ENCODE measurements at places on chromosomes 3 and 15. TPM values are rescaled to one million over a fixed set of nuclear protein-coding genes. Genes with fewer than 3 reads are reported as not detected.

DNA sequence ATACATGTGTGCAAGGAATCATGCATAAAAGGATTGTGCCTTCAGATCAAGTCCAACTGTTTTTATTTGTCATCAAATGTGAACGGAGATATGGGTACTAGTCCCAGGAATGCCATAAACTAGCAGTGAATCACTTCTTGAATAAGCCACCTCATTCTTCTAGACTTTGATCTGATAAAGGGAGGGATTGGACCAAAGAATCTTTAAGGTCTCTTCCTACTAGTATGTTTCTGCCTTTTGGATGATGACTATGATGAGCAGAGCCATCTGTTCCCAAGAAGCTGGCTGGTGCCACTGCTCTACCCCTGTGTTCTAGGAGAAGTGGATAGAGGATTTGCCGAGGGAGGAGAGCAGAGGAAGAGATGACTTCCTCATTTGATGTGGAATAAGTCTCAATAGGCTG, 28.8 kb upstream of the UACA start:
- H3K27me3 ChIP-seq: no peaks in the 10 kb centered on the region
- H3K4me3 ChIP-seq: no peak overlapping the region
- no peak for DNase-seq
- H3K4me1 ChIP-seq: peaks cover 67% of the 10 kb centered on the region

Gene AADAC
- total RNA-seq: not detected

GRCh38 chr3:52982839-52983238, 63.0 kb downstream of the SFMBT1 start:
- no peak overlapping the region for H3K27ac ChIP-seq
- DNase-seq: no peak
- no peaks in the 10 kb centered on the region for H3K36me3 ChIP-seq
- peaks cover 3% of the 10 kb centered on the region for H3K4me1 ChIP-seq

Gene MYO5C
- total RNA-seq: 2.7 TPM

Gene CAPN3
- 5.1 TPM for total RNA-seq

- no peak overlapping the region for H3K4me3 ChIP-seq
- H3K36me3 ChIP-seq: no peaks in the 10 kb centered on the region
- H3K27ac ChIP-seq: no peak overlapping the region
- no peaks in the 10 kb centered on the region for H3K27me3 ChIP-seq
- no peak for DNase-seq
- no peaks in the 10 kb centered on the region for H3K4me1 ChIP-seq
These were observed 369.0 kb upstream of the CFAP20DC start for GRCh38 chr3:59418836-59419235.

Gene KBTBD13
- total RNA-seq: not detected

GRCh38 chr3:124315215-124316033, 323.5 kb upstream of the ROPN1 start:
- no peak overlapping the region for H3K27ac ChIP-seq
- H3K36me3 ChIP-seq: no peaks in the 10 kb centered on the region
- no peak for DNase-seq

Gene ABI3BP
- total RNA-seq: 175 TPM

GRCh38 chr3:23995219-23995618, 50.1 kb downstream of the NR1D2 start:
- H3K27me3 ChIP-seq: peaks cover 3% of the 10 kb centered on the region
- no peak overlapping the region for H3K27ac ChIP-seq
- DNase-seq: no peak
- no peaks in the 10 kb centered on the region for H3K36me3 ChIP-seq

Gene P2RY1
- 0.67 TPM for total RNA-seq

DNA sequence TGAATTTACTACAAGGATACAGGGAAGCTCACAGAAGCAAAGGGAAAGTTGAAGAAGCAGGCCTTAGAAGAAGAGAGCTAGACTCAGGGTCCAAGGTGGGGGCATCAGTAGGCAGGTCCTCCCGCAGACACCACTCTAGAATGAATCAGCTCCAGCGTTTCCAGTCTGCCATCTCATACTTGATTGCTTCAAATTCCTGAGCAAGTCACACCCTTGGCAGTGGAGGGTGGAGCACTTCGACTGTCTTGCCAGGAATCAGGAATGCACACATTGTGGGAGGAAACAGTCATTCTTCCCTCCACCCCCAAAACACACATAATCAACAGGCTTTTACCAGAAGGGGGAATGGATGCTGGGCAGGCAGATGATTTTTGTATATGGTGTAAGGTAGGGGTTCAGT, 78.5 kb downstream of the CHCHD6 start:
- DNase-seq: no peak
- H3K27me3 ChIP-seq: no peaks in the 10 kb centered on the region
- H3K4me1 ChIP-seq: peaks cover 38% of the 10 kb centered on the region
- peak overlapping the region; percentile 90 for H3K27ac ChIP-seq
- H3K4me3 ChIP-seq: no peak overlapping the region

Gene C3orf85
- not detected for total RNA-seq

Gene ANKUB1
- total RNA-seq: not detected

Gene LACTB
- total RNA-seq: 11.2 TPM

GRCh38 chr3:148882288-148882687, 17.2 kb downstream of the CPA3 start:
- H3K4me3 ChIP-seq: no peak overlapping the region
- H3K27me3 ChIP-seq: peaks cover 4% of the 10 kb centered on the region
- H3K27ac ChIP-seq: no peak overlapping the region
- H3K4me1 ChIP-seq: peaks cover 15% of the 10 kb centered on the region

DNA sequence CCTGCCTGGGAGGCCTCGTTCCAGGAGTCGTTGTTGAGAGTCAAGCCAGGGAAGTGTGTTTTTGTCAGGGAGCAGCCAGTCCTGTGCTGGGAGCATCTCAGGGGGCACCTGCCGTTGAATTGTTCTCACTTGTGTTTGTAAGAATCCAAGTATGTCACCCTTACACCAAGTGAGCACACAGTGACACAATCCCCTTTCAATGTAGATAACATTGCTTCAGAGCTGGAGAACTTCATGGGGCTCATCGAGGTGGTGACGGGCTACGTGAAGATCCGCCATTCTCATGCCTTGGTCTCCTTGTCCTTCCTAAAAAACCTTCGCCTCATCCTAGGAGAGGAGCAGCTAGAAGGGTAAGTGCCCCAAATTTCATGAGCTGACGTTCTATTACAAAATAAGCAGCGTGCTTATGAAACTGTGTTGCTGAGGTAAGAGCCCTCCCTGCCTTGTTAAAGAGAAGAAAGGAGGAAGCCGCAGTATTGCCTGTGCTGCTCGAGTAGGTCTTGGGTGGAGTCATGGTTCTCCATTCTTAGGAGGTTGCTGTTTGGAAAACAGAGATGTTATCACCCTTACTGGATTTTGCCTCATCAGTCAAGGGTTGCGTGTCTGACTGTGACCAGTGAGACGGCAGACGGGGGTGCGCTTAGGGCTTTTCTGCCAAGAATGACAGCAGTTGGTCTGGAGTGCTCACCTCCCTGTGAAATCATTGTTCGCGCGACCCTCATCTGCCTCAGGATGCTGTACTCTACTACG, 108.1 kb downstream of the PGPEP1L start:
- no peaks in the 10 kb centered on the region for H3K27me3 ChIP-seq
- no peak for DNase-seq
- H3K4me3 ChIP-seq: peak overlapping the region; percentile 65
- H3K4me1 ChIP-seq: peaks cover 94% of the 10 kb centered on the region

Gene CLDN16
- not detected for total RNA-seq

DNA sequence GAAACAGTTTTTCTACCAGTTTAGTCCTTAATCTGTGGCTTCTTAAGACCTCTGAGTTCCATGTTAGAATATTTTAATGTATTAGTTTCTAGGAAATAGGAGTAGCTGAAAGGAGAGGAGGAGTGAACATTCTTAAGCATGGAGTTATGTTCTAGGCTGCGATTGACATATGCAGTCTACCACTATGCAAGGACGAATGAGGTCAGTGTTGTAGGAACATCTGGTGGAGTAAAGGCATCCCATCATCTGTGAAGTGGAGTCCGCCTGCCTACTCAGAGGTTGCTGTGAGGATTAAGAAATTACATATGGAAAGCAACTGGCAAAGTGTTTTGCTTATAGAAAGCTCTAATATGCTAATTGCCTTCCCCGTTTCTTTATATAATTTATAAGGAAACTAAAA, 45.1 kb downstream of the SNAPC5 start:
- no peaks in the 10 kb centered on the region for H3K4me1 ChIP-seq
- no peak overlapping the region for H3K4me3 ChIP-seq
- H3K36me3 ChIP-seq: peaks cover 16% of the 10 kb centered on the region
- H3K27ac ChIP-seq: no peak overlapping the region
- no peaks in the 10 kb centered on the region for H3K27me3 ChIP-seq
- no peak for DNase-seq

DNA sequence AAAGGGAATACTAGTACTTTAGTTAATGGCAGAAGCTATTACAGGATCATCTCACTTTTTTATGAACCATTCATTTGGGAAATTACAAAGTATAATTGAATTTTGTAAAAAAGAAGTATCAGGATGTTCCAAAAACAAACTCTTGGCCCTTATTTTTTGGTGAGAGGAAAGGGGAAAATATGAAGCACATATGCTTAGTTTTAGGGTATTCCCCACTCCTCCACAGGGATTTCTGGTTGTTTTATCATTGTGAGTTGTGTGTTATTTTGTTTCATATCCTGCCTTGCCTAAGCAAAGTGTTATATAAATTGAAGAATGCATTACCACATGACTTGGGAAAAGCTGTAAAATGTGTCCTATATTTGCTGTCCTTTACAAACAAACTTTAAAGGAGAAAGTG, 227.0 kb downstream of the FMN1 start:
- H3K36me3 ChIP-seq: no peaks in the 10 kb centered on the region
- H3K4me3 ChIP-seq: no peak overlapping the region
- peaks cover 25% of the 10 kb centered on the region for H3K4me1 ChIP-seq

Gene DZIP3
- total RNA-seq: 9.0 TPM

DNA sequence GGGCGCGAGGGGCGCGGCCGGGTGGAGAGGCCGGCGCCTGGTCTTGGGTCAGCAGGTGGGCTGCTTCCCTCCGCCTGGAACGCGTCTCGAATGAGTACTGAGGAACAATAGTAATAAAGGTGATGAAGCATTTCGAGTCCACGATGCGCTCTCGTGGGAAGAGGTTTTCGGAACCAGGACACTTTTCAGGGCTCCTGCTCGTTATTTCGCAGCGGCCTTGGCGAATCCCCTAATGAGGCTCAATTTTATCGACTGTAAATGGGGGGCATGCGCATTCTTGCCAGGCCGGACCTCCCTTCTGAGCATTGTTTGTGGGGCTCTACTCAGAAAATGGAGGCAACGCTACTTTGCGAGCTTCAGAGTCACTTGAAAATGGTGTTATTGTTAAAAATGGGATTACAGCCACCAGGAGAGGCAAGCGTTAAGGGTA, 1.2 kb downstream of the NR2C2 start:
- peaks cover 6% of the 10 kb centered on the region for H3K36me3 ChIP-seq
- peaks cover 27% of the 10 kb centered on the region for H3K4me1 ChIP-seq
- DNase-seq: no peak
- H3K4me3 ChIP-seq: peak overlapping the region; percentile 99
- H3K27me3 ChIP-seq: no peaks in the 10 kb centered on the region

Gene NR2E3
- not detected for total RNA-seq

Gene RSRC1
- 26.3 TPM for total RNA-seq

Gene SATB1
- total RNA-seq: 10.6 TPM

DNA sequence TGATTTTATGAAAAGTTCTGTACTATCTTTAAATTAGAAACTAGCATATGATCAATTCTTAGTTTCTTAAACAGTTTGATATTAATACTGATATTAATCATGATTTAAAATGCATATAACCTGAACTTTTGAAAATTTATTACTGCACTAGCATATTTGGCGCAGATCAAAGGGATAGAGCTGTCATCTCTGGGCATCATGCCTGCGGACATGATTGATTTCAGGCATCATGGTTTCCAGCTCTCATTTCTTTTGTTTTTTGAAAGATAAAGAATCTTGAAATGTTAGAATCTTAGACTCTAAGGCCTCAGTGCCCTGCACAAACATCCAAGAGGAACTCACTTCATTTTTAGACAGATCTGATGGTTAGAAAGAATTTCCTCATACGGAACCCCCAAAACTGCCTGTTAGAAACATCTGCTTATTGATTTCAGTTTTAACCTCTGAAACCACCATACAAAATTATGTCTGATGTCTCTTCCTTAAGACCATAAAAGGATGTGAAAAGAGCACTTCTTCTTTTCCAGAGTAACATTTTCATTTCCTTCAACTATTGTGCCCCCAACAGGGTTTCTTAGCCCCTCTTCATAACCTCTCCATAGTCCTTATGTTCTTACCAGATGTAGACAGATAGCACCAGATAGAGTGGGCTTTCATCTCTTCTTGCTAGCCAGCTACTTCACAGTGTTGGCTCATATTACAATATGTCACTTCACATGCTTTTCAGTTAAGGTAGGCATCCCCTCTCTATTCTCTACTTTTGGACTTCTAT, 110.8 kb downstream of the BBX start:
- H3K36me3 ChIP-seq: no peaks in the 10 kb centered on the region
- H3K27me3 ChIP-seq: no peaks in the 10 kb centered on the region
- no peak for DNase-seq
- peaks cover 2% of the 10 kb centered on the region for H3K4me1 ChIP-seq
- no peak overlapping the region for H3K27ac ChIP-seq

DNA sequence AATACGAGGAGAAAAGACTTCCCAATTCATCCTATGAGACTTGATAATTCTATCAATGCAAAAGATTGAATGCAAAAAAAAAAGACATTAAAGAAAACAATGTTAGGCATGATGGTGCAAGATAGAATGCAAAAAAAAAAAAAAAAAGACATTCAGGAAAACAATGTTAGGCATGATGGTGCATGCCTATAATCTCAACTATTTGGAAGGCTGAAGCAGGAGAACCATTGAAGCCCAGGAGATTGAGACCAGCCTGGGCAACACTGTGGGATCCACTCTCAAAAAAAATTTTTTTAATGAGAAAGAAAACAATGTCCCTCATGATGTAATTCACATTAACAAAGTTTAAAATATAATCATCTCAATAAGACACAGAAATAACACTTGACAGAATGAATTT, 75.9 kb downstream of the MYO9A start:
- H3K36me3 ChIP-seq: peaks cover 27% of the 10 kb centered on the region
- H3K4me1 ChIP-seq: peaks cover 22% of the 10 kb centered on the region
- no peak overlapping the region for H3K4me3 ChIP-seq
- DNase-seq: no peak

Gene ACOX2
- total RNA-seq: 0.51 TPM

DNA sequence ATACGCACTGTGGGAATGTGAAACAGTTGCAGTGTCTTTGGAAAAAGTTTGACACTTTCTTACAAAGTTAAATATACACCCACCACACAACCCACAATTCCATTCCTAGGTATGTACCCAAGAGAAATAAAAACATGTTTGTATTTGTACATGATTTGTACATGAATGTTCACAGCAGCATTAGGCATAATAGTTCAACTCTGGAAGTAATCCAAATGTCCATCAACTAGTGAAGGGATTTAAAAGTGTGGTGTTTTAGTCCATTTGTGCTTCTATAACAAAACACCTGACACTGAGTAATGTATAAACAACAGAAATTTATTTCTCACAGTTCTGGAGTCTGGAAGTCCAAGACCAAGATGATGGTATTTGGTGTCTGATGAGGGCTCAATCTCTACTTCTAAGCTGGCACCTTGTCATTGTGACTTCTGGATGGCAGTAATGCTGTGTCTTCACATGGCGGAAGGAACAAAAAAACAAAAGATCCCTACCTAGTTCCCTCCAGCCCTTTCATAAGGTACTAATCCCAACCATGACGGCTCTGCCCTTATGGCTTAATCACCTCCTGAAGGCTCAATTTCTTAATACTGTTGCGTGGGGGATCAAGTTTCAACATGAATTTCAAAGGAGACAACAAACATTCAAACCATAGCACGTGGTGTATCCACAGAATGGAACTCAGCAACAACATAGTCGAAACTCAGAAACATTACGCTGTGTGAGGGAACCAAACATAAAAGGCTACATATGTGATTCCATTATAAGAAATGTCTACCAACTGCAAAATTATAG, 120.5 kb downstream of the AQP9 start:
- H3K36me3 ChIP-seq: no peaks in the 10 kb centered on the region
- H3K27ac ChIP-seq: no peak overlapping the region
- no peak overlapping the region for H3K4me3 ChIP-seq
- peaks cover 17% of the 10 kb centered on the region for H3K4me1 ChIP-seq
